ENCODE measurements at places on chromosomes 3 and 15. TPM values are rescaled to one million over a fixed set of nuclear protein-coding genes. Genes with fewer than 3 reads are reported as not detected.

Gene CCDC54
- not detected for total RNA-seq

Gene CKMT1B
- not detected for total RNA-seq

Gene NT5DC2
- 61.9 TPM for total RNA-seq

Gene GOLGA6B
- not detected for total RNA-seq

Gene NR2E3
- total RNA-seq: 0.09 TPM

Gene SNX22
- 0.28 TPM for total RNA-seq

Gene GHSR
- total RNA-seq: not detected

Gene MNS1
- 0.28 TPM for total RNA-seq

Gene RBPMS2
- 0.09 TPM for total RNA-seq

Gene STRC
- not detected for total RNA-seq

Gene FAM81A
- under 0.01 TPM for total RNA-seq

Gene FGF7
- 0.18 TPM for total RNA-seq

Gene SST
- not detected for total RNA-seq

Gene SERPINI2
- total RNA-seq: not detected

Gene AADAC
- 0.56 TPM for total RNA-seq

Gene CHRNA7
- total RNA-seq: 1.8 TPM

Gene HYAL1
- total RNA-seq: 1.8 TPM

Gene CADPS
- total RNA-seq: not detected

Gene TRH
- total RNA-seq: not detected

Gene GOLGA8S
- 0.09 TPM for total RNA-seq

Gene KBTBD13
- total RNA-seq: not detected

Gene SERPINI1
- 0.38 TPM for total RNA-seq
